Stimulated activated CD8-positive, alpha-beta memory T cell treated with anti-CD3 and anti-CD28 coated beads, Interleukin-4, amount 100 ng/mL, for 48 hours (primary cell): ENCODE measurements at places on chromosomes 7 and 10.

GRCh38 chr7:135560631-135561030 lies 2.9 kb downstream of the NUP205 start:
- DNase-seq: no peak

DNA sequence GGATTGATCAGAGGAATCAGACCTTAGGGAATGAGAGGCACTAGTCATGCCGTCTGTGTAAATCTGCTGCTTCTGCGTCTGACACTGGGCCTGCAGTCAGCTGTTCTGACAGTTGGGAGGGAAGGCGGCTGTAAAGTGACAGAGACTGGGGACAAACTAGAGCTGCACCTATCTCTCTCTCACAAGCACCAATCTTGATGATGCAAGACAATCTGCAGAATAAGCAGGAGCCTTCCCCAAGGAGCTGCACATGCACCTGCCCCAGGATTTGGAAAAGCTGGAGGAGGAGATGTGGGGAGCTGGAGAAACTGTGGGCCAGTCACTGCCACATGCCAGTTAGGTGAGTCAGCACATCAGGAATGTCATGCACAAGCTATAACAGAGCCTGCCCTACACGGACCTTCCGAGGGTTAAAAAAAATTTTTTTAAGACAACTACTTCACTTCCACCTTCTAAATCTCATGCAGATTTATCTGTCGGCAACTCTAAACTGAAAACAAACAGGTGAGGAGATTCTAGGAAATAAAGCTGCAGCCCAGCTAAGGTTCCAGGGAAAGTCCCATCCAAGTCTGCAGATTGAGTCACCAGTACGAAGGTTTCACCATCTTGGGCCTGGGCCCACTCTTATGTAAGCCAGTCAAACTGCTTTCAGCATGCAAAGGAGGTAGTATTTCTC lies 39.2 kb downstream of the ENO4 start:
- no peak for DNase-seq

DNA sequence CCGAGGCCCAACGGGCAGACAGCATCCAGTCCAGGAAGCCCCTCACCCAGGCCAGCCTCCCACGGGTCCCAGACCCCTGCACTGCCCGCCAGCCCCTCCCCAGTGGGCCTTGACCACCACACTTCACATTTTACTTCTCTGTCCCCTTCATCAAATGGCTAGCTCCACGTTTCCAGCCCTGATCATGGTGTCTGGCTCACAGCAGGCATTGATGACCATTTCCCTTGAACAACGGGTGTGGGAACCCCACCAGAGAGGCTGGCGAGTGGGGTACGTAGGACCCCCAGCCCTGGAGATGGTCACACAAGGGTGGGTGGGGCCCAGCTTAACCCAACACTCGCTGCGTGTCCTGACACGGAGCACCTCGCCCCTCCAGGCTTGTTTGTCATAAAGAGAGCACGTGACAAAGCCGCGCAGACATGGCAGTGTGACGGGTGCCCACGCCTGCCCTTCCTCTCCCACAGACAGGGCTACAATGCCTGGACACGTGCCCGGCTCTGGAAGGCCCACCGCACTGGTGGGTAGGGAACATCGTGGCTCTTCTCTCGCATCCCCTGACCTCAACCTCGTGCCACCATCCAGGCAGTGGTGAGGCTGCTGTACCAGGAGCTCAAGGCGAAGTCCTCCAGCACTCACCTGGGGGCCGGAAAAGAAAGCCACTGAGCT lies 267.7 kb downstream of the MAD1L1 start:
- DNase-seq: no peak

- no peak for DNase-seq
Observed at GRCh38 chr7:21828841-21829240, 116.9 kb downstream of the CDCA7L start.

- DNase-seq: no peak
Observed at GRCh38 chr10:96687317-96688012, 32.8 kb downstream of the PIK3AP1 start.

GRCh38 chr10:131937836-131938235 lies 37.0 kb downstream of the PPP2R2D start:
- no peak for DNase-seq

DNA sequence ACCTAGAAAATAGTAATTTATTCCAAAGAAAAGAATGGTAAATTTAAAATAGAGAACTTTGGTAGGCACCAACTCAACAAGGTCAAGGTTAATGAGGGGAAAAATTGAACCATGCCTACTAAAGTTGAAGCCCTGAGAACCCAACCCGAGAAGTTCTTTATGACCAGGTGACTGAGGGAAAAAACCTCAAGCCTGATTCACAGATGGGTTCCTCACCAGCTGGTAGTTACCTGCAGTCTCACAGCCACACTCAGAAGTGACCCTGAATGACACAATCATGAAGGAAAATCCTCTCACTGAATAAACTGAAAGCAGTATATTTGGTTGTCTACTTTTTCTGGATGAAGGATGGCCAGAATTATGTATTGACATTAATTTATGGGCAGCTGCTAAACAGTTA lies 7.0 kb downstream of the C10orf67 start:
- DNase-seq: no peak

GRCh38 chr10:71459513-71459912 lies 62.8 kb downstream of the CDH23 start:
- DNase-seq: no peak

DNA sequence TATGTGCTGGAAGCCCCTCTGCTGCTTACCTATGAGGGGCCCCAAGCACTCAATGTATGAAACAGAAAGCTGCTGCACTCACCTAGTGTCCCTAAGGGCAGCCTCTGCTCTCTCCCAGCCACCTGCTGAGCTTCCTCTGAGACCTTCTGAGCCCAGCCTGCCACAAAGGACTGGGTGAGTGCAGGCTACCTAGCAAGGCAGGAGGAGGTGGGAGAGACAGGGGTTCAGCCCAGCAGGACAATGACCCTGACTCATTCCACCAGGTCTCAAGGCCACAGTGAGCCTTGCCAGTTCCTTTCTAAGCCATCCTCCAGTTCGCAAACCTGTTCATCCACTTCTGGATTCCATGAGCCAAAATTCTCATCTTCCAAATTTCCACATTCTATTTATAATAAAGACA lies 16.3 kb downstream of the VOPP1 start:
- DNase-seq: peak; percentile 23

DNA sequence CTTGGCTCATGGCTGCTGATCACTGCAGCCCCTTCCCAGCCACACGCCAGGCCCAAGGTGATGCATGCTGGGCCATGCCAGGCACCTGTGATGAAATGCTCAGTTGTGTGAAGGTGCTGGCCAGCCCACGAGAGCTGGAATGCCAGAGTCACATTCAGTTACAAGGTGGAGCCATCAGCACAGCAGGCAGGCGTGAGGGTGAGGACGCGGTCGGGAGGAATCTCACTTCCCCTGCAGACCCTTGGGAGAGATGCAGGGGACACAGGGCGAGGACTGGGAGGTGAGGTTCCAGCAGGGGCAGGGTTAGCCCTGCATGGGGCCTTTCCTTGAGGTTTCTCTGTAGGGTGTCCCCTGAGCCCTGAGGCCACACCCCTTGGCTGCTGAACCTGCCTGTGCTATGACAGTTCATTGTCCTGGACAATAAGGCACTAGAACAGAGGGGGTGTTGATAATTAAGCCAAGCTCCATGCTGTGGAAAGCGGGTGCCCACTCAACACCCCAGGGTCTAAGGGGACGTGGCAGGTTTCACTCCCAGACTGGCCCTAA lies 82.4 kb downstream of the ADARB2 start:
- DNase-seq: no peak

DNA sequence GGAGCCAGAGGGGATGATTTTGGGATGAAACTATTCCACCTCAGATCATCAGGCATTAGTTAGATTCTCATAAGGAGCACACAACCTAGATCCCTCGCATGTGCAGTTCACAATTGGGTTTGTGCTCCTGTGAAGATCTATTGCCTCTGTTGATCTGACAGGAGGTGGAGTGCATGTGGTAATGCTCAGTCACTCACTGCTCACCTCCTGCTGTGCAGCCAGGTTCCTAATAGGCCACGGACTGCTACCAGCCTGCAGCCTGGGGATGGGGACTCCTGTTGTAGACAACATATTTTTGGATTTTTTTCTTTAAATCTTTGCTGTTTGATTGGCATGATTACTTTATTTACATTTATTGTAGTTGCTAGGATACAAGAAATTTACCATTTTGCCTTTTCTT lies 765.0 kb downstream of the INHBA start:
- no peak for DNase-seq

DNA sequence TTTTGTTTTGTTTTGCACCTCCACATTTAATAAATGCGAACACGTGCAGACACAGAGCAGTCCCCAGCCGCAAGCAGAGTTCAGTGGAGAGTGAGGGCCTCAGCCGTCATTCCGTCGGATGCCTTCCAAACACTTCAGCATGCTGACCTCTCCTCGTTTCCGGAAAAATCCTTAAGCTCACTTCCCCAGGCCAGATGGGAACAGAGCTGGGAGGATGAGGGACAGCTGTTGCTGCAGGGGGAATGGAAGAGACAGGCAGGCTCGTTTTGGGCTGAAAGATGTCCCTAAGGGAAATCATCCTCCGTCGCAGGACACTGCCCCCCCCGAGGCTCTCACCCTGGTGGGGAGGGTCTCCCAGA lies 17.2 kb upstream of the FGFR2 start:
- no peak for DNase-seq

DNA sequence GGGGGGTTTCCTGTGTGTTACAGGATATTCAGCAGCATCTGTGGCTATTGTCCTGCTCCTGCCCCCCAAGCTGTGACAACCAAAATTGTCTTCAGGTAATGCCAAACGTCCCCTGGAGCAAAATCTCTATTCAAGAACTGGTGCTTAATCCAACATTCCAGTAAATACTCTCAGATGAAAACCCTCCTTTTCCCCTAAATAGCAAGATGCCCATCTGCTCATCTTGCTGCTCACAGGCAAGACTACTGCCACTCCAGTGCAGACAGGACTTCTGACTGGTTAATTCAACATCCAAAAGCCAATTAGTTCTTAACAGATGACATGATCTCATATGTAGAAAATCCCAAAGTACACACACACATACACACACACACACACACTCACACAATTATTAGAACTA lies 20.5 kb upstream of the JAZF1 start:
- no peak for DNase-seq

DNA sequence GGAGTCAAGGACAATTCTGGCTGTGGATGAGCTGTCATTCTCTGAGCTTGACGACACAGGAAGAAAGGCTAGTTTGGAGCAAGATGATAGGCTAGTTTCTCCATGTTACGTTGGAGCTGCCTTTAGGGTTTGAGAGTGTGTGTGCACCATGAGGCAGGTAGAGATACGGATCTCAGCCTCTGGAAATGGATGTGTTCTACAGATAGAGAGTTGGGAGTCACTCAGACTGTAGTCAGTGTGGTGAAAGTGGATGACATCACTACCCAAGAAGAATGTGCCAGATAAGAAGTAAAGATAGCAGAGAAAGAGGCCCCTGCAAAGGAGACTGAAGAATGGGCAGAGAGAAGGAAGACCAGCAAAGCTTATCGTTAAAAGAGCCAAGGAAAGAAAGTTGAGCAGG lies 42.4 kb downstream of the PNLIPRP3 start:
- DNase-seq: no peak

- DNase-seq: no peak
Observed at GRCh38 chr7:33590916-33591315, 314.4 kb upstream of the BMPER start.

GRCh38 chr7:116423499-116423898 lies 76.0 kb upstream of the CAV2 start:
- DNase-seq: no peak

DNA sequence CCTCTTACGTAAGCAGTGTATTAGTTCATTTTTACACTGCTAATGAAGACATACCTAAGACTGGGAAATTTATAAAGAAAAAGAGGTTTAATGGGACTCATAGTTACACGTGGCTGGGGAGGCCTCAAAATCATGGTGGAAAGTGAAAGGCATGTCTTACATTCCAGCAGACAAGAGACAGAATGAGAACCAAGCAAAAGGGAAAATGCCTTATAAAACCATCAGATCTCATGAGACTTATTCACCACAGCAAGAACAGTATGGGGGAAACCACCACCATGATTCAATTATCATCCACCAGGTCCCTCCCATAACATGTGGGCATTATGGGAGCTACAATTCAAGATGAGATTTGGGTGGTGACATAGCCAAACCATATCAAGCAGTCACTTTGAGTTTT lies 126.3 kb upstream of the CXCL12 start:
- DNase-seq: no peak

DNA sequence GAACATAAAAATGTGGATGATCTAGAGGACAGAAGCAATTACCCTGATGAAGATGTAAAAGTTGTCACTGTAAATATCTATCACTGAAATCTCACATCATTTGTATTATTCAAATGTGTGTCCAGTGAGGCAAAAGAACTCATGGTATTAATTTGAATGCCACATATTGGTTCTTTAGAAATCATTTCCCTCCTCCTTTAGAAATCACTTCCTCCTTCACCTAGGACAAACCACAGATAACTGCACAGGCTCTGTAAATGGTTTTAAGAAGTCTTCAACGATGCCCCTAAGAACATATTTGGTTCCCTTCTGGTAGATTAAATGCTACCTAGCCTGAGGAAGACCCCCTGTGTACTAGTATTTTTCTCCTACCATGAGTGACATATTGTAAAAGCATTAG lies 33.1 kb upstream of the ZNF518A start:
- no peak for DNase-seq

DNA sequence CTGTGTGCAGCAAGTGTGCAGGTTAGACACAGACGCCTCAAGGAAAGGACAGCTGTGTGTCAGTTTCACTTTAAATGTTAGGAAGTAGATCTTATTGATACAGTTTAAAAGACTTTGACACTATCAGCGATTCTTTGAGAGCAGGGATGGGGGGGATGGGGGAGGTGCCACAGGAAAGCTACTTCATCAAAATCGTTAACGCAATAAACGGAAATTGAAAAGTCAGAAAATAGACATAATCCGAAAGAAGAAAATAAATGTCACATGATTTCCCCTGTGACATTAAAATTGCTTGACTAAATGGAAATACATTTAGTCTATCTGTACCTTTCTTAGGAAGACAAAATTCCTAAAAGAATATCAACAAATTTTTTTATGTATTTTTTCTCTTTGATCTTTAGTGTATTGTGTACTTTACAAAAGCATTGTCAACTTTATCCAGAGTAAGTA lies 476 bp upstream of the ZNF33B start:
- no peak for DNase-seq

DNA sequence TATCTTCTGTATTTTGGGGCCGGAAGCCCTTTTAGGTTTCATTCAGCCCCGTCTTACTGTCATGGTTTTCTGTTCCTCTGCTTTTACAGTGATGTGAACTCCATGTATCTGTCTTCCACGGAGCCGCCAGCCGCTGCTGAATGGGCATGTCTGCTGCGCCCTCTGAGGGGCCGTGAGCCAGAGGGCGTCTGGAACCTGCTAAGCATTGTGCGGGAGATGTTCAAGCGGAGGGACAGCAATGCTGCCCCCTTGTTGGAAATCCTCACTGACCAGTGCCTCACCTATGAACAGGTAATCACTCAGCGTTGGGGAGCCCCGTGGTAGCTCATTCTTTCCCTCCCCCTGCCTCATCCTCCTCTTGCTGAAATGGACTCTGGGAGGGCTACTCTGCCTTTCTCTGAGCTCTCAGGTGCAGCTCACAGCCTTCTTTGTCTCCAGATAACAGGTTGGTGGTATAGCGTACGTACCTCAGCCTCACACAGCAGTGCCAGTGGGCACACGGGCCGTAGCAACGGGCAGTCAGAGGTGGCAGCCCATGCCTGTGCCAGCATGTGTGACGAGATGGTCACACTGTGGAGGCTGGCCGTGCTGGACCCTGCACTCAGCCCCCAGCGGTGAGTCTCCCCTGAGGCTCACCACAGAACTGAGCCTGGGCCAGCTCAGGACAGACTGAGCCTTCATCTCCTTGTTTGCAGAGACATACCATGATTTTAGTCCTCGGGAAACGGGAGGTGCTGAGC lies 5.7 kb downstream of the ZSWIM8 start:
- DNase-seq: no peak

- no peak for DNase-seq
Observed at GRCh38 chr10:10385831-10386230, 631.8 kb upstream of the CELF2 start.
